RWPE1 (cell line): ENCODE measurements at places on chromosomes 1 and 21.

- no peak for DNase-seq
These were observed 37.9 kb downstream of the RGL1 start for GRCh38 chr1:183842795-183843144.

GRCh38 chr21:17921579-17922530 is 102.7 kb upstream of the C21orf91 start:
- peak; percentile 87 for DNase-seq

- DNase-seq, result no peak
These were observed 51.7 kb upstream of the TARBP1 start for GRCh38 chr1:234530672-234531071.

DNA sequence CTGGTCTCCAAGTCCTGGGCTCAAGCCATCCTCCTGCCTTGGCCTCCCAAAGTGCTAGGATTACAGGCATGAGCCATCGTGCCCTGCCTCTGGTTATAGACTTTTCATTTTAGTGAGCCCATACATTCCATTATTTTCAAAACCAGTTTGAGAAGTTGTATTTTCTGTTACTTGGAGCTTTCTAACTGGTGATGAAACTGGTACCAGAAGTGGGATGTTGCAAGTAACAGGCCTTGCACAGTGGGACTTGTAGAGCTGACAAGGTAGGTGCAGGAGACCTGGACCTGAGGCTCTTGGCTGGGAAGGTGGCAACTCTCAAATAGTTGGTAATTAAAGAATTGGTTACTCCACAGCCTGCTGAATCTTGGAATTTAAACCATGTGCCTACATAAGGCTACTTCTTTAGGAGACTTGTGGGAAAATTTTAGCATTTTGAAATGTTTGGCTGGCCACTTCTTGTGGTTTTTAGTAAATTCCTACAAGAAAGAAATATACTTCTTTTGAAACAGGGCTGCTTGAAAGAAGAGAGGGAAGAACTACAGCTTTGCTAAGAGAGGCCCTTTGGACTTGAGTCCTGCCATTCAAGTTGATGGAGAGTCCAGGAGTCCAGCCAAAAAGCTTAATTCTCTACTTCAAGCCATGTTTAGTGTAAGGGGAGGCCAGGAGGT is 9.8 kb upstream of the ALPL start:
- DNase-seq, result no peak

GRCh38 chr1:203273869-203274602 is 31.3 kb upstream of the BTG2 start:
- DNase-seq, result no peak

- DNase-seq, result no peak
These were observed 20.6 kb upstream of the MAGI3 start for GRCh38 chr1:113369699-113370098.

DNA sequence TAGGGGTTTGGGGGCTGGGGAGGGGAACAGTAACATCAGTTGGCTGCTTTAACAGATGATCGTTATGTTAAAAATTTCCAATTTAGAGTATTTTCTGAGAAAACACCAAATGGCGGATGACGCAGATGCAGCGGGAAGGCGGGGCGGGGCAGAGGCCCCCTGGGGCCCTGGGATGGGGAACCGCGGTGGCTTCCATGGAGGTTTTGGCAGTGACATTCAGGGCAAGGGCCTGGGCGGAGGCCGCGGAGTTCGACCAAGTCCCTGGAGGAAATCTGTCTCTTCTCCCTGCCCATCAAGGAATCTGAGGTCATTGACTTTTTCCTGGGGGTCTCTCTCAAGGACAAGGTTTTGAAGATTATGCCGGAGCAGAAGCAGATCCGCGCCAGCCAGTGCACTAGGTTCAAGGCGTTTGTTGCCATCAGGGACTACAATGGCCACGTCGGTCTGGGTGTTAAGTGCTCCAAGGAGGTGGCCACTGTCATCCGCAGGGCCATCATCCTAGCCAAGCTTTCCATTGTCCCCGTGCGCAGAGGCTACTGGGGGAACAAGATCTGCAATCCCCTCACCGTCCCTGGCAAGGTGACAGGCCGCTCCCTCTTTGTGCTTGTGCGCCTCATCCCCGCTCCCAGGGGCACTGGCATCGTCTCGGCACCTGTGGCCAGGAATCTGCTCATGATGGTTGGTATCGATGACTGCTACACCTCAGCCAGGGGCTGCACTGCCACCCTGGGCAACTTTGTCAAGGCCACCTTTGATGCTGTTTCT is 310.2 kb downstream of the PTPRC start:
- DNase-seq, result no peak

GRCh38 chr1:183110326-183110880 is 75.7 kb upstream of the LAMC2 start:
- DNase-seq, result no peak

DNA sequence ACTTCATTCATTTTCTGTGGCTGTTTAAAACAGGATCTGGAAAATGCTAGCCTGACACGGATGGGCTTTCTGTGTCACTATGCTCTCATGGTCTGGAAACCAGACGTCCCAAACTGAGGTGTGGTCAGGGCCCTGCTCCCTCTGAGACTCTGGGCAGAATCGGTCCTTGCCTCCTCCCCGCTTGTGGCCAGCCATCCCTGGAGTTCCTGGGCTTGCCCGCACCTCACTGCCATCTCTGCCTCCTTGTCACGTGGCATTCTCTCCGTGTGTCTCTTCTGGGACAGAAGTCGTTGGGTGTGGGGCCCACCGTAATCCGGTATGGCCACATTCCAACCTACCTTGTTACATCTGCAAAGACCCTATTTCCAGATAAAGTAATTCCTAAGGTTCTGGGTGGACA is 10.1 kb upstream of the ACTRT2 start:
- no peak for DNase-seq

DNA sequence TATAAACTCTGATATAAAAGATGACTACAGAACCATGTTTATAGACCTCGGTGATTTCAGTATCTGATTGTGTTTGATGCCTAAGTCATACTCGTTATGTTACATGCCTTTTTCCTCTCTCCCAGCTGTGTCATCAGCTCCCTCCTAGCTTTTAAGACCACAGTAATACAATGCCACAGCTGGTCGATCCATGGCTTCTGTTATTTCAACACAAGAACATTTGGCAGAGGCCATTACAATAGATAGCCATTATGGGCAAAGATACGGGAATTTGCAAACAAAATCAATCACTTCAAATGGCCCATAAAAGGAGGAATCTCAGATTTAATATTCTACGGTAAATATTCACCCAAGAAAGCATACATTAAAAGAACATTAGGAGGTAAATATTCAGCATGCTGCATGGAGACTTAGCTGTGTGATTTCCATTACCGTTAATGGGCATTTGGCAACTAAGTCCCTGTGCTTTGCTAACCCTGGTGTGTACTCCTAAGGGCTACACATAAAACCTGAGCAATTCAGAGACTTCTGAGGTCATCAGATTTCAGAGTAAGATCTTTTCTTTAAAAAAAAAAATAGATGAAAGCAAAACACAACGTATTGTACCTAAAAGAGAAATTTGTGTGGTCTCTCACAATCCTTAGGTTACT is 153.4 kb downstream of the PIGK start:
- no peak for DNase-seq
